ENCODE measurements at places on chromosomes 2 and 18. TPM values are rescaled to one million over a fixed set of nuclear protein-coding genes. Genes with fewer than 3 reads are reported as not detected.

The DOK1 gene
- 22.7 TPM for total RNA-seq

The LRATD1 gene
- not detected for total RNA-seq

The SUPT7L gene
- 14.2 TPM for total RNA-seq

The EPC2 gene
- 18.5 TPM for total RNA-seq

The TTC27 gene
- total RNA-seq, result 12.5 TPM
